Peyer's patch (tissue), 4 donors: ENCODE measurements at places on chromosomes 2 and 18.

- H3K27me3 ChIP-seq = no peaks in the 10 kb centered on the region
- H3K4me3 ChIP-seq = no peak overlapping the region
- peaks cover 96% of the 10 kb centered on the region for H3K36me3 ChIP-seq
- H3K27ac ChIP-seq = no peak overlapping the region
- H3K4me1 ChIP-seq = no peaks in the 10 kb centered on the region
Observed at GRCh38 chr2:197416268-197416667, 18.6 kb downstream of the SF3B1 start.

DNA sequence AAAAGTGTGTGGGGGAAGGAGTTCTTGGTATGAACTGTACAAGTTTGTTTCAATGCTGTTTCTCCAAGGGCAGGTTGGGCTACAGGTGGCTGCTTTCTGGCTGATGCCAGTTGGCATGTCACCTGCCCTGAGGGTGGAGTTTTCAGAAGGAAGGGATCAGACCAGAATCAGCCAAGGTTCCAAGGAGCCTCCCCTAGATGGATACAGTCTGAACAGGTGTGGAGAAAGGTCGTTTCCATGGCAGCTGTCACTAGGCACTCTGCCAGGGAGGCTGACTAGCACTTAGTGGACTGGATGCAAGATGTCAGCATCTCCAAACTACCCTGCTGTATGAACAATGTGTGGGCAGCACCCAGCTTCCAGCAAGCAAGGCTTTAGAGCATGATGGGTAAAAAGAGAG is 444.4 kb upstream of the HNRNPA3 start:
- H3K27ac ChIP-seq = no peak overlapping the region
- H3K27me3 ChIP-seq = no peaks in the 10 kb centered on the region
- no peak for DNase-seq
- H3K4me3 ChIP-seq = no peak overlapping the region

DNA sequence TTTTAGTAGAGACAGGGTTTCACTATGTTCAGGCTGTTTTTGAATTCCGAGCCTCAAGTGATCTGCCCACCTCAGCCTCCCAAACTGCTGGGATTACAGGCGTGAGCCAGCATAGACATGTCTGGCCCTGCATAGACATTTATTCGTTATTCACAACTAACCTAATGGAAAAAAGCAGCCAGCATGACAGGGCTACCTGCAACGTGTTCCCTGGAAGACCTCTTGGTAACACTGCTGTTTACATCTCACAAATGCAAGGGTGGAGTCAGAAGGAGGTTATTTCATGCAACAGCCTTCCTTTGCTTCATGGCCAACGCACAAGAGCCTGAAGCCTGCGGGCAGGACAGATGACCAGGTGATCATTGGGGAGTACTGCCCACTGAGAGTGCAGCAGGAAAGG is 9.2 kb downstream of the SERPINE2 start:
- DNase-seq = no peak
- H3K36me3 ChIP-seq = no peaks in the 10 kb centered on the region
- H3K4me1 ChIP-seq = no peaks in the 10 kb centered on the region
- H3K4me3 ChIP-seq = no peak overlapping the region
- H3K27ac ChIP-seq = no peak overlapping the region

DNA sequence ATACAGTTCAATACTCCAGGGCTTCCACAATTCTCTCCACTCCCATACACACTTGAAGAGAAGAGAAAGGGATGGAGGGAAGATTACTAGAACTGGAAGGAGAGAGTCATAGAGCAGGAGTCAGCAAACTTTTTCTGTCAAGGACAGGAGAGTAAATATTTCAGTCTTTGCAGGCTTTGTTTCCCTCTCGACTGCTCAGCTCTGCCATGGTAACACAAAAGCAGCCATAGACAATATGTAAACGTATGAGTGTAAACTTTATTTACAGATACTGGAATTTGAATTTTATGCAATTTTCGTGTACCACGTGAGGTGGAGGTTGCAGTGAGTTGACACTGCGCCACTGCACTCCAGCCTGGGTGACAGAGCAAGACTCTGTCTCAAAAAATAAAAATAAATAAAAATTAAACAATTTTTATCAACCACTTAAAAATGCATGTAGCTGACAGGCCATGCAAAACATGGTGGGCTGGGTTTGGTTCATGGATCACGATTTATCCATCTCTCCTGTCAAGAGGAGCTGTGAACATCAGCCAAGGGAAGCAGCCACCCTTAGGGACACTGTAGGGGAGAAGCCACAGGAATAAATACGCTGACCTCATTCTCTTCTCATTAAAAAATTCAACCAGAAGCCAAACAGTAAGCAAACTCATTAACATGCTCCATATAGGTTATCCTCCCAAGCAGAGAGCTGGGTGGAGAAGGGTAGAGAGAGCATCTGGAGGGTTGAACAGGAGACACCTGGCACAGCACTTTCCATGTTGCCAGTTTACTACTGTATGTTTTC is 266.4 kb upstream of the FN1 start:
- DNase-seq = no peak
- no peak overlapping the region for H3K4me3 ChIP-seq
- no peaks in the 10 kb centered on the region for H3K36me3 ChIP-seq

DNA sequence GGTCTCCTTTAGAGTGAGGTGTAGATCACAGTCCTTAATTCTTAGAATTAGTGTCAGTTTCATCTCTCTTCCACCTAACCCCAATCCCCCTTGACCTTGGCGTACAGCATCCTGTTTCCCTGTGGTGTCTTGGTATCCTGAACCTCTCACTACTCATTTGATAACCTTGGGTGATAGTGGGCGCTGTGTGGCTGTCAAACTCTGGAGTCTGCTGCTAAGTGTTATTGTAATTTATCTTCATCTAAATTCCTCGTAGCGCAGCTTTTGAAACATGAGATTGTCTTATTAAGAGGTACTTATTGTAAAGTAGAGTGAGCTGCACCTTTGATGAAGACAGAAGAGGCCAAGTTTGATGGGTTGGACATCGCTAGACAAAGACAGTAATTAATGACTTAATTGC is 222.6 kb upstream of the SPRED2 start:
- no peak overlapping the region for H3K27ac ChIP-seq
- no peaks in the 10 kb centered on the region for H3K27me3 ChIP-seq
- H3K4me3 ChIP-seq = no peak overlapping the region
- no peaks in the 10 kb centered on the region for H3K36me3 ChIP-seq
- no peaks in the 10 kb centered on the region for H3K4me1 ChIP-seq

DNA sequence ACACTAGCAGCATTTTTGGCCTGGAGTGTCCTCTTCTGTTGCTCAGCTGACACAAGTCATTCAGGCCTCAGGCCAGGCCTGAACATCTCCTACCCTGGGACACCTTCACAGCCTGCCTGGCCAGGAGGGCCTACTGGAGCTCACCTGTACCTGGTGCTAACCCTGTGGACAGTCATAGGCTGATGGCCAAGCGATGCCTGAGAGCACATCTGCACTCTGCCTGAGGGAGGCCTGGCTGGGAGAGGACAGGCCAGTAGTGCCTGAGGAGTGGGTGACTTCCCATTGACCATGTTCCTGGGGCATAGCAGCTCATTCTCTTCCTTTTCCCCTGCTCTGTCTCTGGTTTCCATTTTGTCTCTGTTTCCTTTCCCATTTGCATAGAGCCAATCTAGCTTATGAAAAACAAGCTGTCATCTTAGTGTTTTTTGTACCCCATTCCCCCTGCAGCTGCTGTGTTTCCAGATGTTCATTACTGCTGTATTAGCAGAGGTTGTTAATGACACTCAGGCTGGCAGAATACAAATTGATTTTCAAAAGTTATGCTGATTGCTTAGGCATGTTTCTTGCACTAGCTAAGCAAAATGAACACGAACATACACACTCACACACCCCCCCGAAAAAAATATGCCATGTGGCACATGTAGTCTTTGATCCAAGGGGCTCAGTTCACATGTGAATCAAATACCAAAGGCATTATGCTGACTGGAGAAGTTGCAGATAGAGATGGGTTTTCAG is 149.7 kb upstream of the HS6ST1 start:
- DNase-seq = no peak
- no peaks in the 10 kb centered on the region for H3K4me1 ChIP-seq
- H3K4me3 ChIP-seq = no peak overlapping the region
- H3K27ac ChIP-seq = no peak overlapping the region

DNA sequence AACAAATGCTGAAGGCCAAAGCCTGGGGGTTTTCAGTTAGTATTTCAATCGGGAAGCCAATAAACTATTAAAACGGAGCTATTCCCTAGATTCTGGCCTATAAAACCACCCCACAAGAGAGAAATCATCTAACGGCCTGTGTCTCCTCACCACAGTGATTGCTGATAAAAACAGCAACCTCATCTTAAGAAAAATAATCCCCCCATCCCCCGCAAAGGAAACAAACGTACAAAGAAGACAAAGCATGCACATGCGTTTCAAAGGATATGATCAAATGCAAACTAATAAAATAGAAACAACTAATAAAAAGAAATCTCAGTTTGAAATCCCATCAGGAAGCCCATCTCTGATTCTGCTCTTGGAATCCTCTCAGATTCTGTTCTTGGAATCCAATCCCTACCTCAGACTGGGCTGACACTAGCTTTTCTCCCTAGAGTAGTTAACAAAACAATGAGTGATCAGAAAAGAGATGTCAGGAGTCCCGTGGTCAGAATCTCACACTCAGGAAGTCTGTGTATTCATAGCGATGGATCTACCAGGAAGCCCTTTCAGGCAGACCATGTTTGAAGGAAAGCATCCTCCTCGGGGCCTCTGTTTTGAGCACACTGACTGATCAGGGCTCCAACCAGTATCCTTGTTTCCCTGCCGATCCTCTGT is 150.7 kb downstream of the THADA start:
- no peaks in the 10 kb centered on the region for H3K27me3 ChIP-seq
- DNase-seq = no peak
- no peaks in the 10 kb centered on the region for H3K36me3 ChIP-seq
- H3K27ac ChIP-seq = no peak overlapping the region
- no peak overlapping the region for H3K4me3 ChIP-seq
- H3K4me1 ChIP-seq = no peaks in the 10 kb centered on the region

DNA sequence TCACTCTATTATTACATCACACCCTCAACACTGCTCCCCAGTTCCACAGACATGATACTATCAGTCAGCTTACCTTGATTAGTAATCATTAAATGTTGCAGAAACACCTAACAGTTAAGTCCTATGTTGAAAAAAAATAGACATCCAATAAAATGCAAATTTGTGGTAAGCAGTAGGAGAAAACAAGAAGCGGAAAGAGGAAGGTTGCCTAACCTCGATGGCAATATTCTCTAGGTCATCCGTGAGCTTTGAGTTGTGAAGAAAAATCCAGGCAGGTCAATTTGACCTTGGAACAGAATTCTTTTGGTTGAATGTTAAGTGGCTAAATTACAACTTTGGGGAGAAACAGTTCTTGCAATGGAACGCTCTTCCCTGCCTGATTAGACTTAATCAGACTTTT is 264.4 kb downstream of the AFF3 start:
- H3K4me3 ChIP-seq = no peak overlapping the region
- no peak overlapping the region for H3K27ac ChIP-seq
- peaks cover 6% of the 10 kb centered on the region for H3K4me1 ChIP-seq
- DNase-seq = no peak
- H3K36me3 ChIP-seq = no peaks in the 10 kb centered on the region

DNA sequence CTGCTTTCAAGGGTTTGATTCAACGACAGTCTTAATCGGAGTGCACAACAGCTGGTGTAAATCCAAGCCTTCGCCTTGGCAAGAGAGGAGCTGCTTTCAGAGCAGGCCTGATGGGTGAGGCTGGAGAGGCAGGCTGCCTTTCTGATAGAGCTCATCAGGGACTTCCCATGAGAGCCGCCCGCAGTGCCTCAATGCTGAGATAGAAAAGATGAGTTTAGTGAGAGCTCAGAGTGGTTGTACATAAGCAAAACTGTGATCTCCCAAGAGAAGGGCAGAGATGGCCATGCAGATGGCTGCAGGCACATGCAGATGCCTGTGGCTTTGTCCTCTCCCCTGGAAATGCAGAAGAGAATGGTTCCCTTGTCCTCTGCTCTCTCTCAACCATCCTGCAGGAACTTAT is 122.1 kb downstream of the ARL4C start:
- H3K4me1 ChIP-seq = no peaks in the 10 kb centered on the region
- no peaks in the 10 kb centered on the region for H3K27me3 ChIP-seq
- H3K36me3 ChIP-seq = no peaks in the 10 kb centered on the region
- H3K27ac ChIP-seq = no peak overlapping the region

- no peak for DNase-seq
- no peaks in the 10 kb centered on the region for H3K27me3 ChIP-seq
- H3K4me1 ChIP-seq = no peaks in the 10 kb centered on the region
- no peak overlapping the region for H3K27ac ChIP-seq
Observed at GRCh38 chr2:174776675-174777074, 12.4 kb upstream of the CHRNA1 start.

- no peak overlapping the region for H3K4me3 ChIP-seq
- H3K36me3 ChIP-seq = no peaks in the 10 kb centered on the region
- no peaks in the 10 kb centered on the region for H3K27me3 ChIP-seq
- no peaks in the 10 kb centered on the region for H3K4me1 ChIP-seq
Observed at GRCh38 chr2:137168552-137168951, 403.2 kb downstream of the THSD7B start.

DNA sequence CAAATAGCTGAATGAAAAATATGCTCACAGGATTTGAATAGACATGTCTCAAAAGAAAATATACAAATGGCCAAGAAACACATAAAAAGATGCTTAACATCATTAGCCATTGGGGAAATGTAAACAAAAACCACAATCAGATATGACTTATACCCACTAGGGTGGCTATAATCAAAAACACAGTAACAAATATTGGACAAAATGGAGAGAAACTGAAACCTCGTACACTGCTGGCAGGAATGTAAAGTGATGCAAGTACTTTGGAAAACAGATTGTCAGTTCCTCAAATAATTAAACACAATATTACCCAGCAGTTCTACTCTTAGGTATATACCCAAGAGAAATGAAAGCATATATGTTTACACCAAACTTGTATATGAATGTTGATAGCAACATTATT is 213.0 kb downstream of the PHLPP1 start:
- H3K27me3 ChIP-seq = no peaks in the 10 kb centered on the region
- no peak overlapping the region for H3K27ac ChIP-seq
- no peaks in the 10 kb centered on the region for H3K36me3 ChIP-seq
- DNase-seq = no peak
- H3K4me3 ChIP-seq = no peak overlapping the region
- no peaks in the 10 kb centered on the region for H3K4me1 ChIP-seq

- peaks cover 47% of the 10 kb centered on the region for H3K4me1 ChIP-seq
- peak overlapping the region; percentile 46 for H3K4me3 ChIP-seq
Observed at GRCh38 chr18:48922801-48923730, 27.7 kb downstream of the SMAD7 start.

GRCh38 chr2:59888015-59888414 is 665.4 kb downstream of the BCL11A start:
- H3K4me1 ChIP-seq = peaks cover 3% of the 10 kb centered on the region
- no peaks in the 10 kb centered on the region for H3K36me3 ChIP-seq
- H3K4me3 ChIP-seq = no peak overlapping the region
- H3K27me3 ChIP-seq = no peaks in the 10 kb centered on the region
- DNase-seq = no peak
- peak overlapping the region; percentile 58 for H3K27ac ChIP-seq
